ENCODE measurements at places on chromosomes 13 and 19. TPM values are rescaled to one million over a fixed set of nuclear protein-coding genes. Genes with fewer than 3 reads are reported as not detected.

GRCh38 chr13:42883142-42883541 is 101.8 kb downstream of the FAM216B start:
- no peak for DNase-seq

The BEST2 gene
- total RNA-seq, result not detected

DNA sequence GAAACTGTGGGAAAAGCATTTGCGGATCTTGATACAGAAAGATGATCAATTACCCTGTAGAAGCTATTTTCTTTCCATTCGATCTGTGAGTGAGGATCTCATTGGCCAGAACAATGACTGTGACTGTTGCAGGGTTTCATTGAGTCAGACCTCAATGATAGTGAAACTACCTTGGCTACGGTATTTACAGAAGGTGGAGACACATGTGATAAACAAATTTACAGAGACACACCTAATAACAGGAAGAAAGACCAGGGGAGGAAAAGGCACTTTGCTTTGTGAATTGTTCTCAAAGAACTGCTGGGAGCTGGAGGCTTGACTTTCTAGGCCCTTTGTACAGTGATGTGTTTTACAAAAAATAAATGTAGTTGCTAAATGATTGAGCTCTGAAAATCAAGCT is 19.9 kb upstream of the ARGLU1 start:
- DNase-seq, result no peak

DNA sequence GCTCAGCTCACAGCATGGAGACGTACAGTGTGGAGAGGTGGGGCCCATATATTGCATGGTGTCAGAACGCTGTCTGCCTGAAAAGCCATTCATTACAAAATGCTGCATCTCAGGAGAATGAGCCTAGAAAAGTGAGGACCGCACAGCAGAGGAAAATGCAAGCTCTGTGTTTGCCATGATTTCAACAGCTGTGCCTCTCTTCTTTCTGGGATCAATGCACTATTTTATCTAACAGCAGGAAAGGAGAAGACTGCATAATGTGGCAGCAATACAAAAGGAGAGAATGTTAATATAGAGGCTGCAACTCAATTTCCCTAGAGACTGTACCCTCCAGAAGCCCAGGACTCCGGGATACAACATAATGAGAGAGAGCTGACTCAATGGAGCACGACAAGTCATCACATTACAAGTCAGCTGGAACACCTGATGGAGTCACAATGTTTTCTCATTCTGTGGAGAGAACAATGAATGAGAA is 368.0 kb downstream of the FGF14 start:
- DNase-seq, result peak; percentile 47

GRCh38 chr13:47004540-47004939 is 107.7 kb upstream of the HTR2A start:
- no peak for DNase-seq

The SELENOV gene
- 0.17 TPM for total RNA-seq

- DNase-seq, result no peak
Observed at GRCh38 chr13:26964278-26965250, 204.0 kb upstream of the GPR12 start.

- DNase-seq, result no peak
Observed at GRCh38 chr19:10896851-10897526, 25.6 kb downstream of the CARM1 start.

All from epithelial cell of proximal tubule (primary cell).